ENCODE measurements at places on chromosomes 12 and 14.
A peak's percentile ranks its signal among the peaks of the same experiment; 100 is the strongest.

GRCh38 chr14:92626041-92626440 is 112.5 kb downstream of the RIN3 start:
- no peak for DNase-seq

GRCh38 chr12:80262771-80263170 is 163.4 kb downstream of the OTOGL start:
- DNase-seq = no peak

- DNase-seq = no peak
Measured at GRCh38 chr14:104680056-104680805, 9.2 kb upstream of the INF2 start.

GRCh38 chr14:51552768-51553404 is 98.8 kb upstream of the FRMD6 start:
- DNase-seq = peak; percentile 22

GRCh38 chr12:89971880-89972279 is 263.2 kb upstream of the ATP2B1 start:
- DNase-seq = no peak

- DNase-seq = no peak
Measured at GRCh38 chr12:109356577-109356976, 8.9 kb downstream of the MYO1H start.

Data from SHP77 treated with DMSO at 0.1 percent for 48 hours (cell line).